ENCODE measurements at places on chromosomes 6 and 20.

- no peak for DNase-seq
Observed at GRCh38 chr20:50023116-50023805, 40.5 kb downstream of the SNAI1 start.

DNA sequence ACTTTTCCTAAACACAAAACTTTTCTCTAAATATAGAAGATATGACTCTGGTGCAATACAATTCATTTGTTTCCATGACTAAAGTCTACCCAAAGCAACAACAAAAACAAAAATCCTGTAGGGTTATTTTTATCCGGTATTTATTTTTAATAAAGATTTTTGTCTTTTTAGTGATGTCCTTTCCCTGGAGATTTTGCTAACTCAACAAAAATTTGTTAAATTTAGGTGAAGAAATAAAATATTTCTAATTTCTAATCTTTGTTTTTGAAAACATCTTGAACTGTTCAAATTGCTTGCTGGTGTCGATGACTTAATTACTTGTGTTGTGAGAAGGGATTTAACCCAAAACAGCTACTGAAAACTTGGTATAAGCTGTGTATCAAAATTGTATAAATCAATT is 741.8 kb downstream of the HDGFL1 start:
- no peak for DNase-seq

- DNase-seq: peak; percentile 72
Observed at GRCh38 chr6:57294862-57295445, 22.5 kb upstream of the PRIM2 start.

GRCh38 chr6:7559651-7560385 is 18.3 kb downstream of the DSP start:
- DNase-seq: peak; percentile 63

DNA sequence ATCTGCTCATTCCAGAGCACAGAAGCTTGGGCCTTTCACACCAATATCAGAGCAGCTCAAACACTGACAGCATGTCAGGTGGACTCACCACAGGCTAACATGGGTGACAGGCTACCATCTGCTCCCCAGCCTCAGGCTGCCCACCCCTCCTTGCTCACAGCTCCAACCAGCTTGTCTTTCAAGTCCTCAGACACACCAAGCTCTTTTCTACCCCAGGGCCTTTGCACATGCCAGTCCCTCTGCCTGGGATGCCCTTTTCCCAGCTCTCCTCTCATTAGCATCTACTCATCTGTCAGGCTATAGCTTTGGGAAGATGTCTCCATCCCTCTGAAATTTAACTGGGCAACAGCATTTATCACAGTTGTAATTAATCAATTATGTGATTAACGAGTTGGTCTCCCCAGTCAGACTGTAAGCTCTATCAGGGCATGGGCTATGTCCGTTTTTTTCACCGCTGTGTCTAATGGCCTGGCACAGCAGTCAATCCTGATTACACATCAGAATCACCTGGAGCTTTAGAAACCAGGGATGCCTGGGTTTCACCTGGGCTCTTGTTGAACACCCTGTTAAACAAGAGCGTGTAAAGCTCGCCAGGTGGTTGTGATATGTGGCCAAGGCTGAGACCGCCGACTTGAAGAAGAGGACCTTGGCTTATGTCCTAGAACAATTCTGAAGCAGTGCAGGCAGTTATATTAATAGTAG is 88.9 kb upstream of the MRPS10 start:
- no peak for DNase-seq

DNA sequence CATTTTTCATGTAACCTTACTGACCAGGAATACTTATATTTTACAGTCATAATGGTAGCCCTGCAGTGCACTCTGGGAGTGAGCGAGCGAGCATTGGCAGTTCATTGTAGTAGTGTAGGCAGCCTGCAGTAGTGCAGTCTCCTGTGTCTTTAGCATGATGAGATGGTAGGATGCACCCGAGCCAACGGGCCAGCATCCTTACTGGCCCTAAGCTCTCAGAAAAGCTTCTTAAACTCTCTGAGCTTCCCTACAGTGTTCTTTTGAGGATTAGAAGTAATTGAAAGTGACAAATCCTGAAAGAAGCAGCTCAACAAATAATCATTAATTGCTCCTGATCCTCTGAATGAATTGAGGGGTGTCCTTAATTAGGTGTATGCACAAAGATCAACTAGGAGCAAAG is 20.9 kb downstream of the SLC9A8 start:
- DNase-seq: no peak

GRCh38 chr20:21393166-21393565 is 4.2 kb downstream of the NKX2-4 start:
- DNase-seq: no peak

DNA sequence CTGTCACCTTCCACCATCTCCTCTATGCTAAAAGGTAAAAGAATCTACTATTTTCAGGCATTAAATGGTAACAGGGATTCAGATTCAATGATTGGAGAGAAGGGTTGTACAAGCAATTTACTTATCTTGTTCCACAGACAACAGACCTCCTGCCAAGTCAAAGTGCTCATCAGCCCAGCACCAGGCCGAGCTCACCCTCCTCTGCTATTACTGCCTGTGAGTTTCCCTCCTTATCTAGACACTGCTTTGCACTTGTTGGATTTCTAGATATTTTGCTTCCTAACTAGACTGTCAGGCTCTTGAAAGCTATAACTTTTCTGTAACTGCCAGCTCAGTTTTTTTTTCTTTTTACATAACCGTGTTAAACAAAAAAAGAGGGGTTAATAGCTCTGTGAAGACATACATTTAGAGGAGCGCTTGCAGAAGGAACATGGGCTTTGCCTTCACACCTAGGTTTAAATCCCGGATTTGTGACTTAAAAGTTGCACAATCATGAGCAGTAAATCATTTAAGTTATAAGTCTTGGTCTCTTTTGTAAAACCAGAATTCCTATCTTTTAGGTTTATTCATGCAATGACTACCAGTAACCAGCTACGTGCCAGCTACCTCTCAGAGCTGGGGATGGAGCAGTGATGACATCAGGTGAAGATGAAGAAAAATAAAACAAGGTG is 1.1 kb upstream of the FAM162B start:
- DNase-seq: no peak

GRCh38 chr6:25320459-25320858 is 41.3 kb downstream of the CARMIL1 start:
- peak; percentile 31 for DNase-seq

DNA sequence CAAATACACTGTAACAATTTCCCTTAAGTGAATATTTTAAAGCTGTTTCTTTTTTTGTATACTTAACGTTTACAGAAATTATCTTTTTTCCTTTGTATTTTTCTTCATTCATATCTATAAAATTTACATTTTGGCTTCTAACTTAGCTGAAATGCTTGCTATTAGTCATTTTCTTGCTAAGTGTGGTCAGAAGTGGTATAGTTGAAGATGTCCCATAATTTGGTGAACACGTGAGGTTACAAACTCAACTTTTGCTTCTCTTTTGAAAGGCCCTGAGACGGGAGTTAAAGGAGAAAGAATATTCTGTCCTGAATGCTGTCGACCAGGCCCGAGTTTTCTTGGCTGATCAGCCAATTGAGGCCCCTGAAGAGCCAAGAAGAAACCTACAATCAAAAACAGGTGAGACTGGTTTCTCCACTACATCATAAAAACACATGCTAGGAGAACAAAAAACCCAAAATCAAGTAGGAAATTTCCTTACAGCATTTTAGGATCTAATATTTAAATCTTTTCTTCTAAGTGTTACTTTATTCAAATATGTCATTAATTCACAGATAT is 445.0 kb downstream of the UTRN start:
- DNase-seq: no peak

GRCh38 chr6:38871741-38872568 is 156.8 kb downstream of the DNAH8 start:
- DNase-seq: peak; percentile 39

DNA sequence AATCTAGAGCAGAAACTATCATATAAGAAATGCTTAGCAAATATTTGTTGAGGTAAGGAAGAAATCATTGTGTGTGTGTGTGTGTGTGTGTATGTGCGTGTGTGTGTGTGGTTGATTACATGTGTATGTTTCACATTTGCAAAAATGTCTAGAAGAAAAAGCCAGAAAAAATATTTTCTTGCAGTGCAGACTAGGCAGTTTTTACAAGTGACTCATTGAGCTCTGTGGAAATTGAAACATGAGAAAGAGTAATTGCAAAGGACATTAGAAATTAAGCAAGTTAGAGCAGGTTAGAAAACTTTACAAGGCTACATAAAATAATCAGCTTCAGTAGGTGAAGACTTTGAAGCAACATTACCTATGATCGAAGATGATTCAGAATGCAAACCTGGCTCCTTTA is 669.0 kb upstream of the EYS start:
- DNase-seq: peak; percentile 3

GRCh38 chr6:63773200-63773599 is 137.6 kb downstream of the PHF3 start:
- no peak for DNase-seq

DNA sequence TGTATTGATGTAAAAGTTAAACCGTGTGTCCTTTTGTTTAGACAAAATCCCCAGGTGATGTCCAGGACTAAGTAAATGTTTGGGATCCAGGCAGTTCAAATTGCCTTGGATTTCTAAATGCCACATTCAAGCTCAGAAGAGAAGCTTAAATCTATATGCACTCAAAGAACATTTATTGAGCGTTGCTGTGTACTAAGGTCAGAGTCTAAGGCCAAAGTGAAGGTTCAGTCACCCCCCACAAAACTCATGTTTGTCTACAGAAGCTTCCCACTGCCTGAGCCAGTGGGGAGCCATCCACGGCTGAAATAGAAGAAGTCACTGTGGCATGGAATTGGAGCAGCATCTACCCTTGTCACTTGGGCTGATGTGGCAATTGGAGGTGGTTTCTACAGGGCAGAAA is 70.7 kb upstream of the INSM1 start:
- no peak for DNase-seq

DNA sequence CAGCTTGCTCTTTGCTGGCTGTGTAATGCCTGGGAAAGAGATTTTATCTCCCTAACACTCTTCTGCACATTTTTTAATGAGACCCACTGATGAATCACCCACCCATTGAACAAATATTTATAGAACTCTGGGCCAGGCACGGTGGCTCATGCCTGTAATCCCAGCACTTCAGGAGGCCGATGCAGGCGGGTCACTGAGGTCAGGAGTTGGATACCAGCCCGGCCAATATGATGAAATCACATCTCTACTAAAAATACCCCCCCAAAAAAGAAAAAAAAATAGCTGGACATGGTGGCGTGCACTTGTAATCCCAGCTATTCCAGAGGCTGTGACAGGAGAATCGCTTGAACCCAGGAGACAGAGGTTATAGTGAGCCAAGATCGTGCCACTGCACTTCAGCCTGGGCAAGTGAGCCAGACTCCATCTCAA is 82.1 kb upstream of the SIRPA start:
- peak; percentile 96 for DNase-seq

DNA sequence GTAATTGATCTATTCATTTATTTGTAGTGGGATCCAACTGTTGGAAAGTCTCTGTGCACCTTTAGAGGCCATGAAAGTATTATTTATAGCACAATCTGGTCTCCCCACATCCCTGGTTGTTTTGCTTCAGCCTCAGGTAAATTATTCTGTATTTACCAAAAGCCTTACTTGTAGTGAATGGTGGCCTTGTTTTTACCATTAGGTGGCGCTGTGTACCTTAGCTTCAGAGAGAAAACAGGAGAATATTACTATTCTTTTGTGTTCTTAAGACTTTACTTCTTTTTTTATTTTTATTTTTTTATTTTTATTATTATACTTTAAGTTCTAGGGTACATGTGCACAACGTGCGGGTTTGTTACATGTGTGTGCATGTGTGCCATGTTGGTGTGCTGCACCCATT is 23.7 kb downstream of the PEX7 start:
- peak; percentile 65 for DNase-seq

- no peak for DNase-seq
Observed at GRCh38 chr6:118897386-118897785, 3.4 kb downstream of the ASF1A start.

- no peak for DNase-seq
Observed at GRCh38 chr6:143937668-143937970, 70.4 kb downstream of the PLAGL1 start.

DNA sequence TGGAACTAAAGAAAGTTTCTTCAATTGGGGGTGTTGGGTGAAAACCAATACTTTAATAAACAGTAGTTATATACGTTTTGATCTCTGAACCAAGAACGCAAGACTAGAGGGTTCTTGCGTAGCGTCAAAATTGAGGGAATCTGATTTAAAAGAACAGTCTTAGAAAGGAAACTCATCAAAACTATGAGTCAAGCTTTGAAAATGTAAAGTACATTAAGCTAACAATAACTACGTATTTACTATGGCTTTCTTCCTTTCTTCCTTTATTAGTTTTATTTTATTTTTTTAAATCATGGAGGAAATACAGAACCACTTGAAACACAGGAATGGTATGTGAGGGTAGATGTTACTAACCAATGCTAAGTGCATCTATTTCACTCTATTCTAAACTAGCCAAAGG is 287.0 kb upstream of the RSPO3 start:
- DNase-seq: no peak

DNA sequence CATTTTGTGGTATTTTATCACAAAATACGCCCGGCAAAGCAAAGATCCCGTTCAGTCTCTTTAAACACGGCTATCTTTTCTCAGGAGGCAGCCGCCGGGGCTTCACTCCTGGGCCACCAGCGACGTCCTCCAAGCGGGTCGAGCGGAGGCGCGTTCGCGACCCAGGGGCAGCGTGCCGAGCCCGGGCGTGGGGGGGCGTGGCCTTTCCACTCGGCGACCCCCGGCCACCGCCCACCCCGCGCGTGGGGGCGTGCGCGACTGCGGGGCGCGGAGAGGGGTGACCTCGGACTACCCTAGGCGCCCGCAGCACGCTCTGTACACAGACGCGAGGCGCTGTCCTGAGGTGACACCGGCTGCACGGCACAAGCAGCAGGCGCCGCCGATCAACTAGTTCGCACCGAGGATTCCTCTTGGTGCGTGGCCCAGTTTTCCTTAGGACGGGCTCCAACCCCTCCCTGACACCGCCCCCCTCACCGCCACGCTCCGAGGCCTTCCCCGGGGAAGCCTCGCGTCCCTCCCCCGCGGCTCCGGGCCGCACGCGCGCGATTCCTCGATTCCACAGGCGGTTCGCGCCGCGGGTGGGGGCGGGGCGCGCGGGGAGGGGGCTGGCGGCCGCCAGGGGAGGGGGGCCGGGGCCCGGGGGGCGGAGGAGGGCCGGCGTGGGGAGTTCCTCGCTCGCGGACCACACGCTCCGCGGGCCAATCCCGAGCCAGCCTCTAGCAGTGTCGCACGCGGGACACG is 1.1 kb upstream of the JARID2 start:
- peak; percentile 82 for DNase-seq

DNA sequence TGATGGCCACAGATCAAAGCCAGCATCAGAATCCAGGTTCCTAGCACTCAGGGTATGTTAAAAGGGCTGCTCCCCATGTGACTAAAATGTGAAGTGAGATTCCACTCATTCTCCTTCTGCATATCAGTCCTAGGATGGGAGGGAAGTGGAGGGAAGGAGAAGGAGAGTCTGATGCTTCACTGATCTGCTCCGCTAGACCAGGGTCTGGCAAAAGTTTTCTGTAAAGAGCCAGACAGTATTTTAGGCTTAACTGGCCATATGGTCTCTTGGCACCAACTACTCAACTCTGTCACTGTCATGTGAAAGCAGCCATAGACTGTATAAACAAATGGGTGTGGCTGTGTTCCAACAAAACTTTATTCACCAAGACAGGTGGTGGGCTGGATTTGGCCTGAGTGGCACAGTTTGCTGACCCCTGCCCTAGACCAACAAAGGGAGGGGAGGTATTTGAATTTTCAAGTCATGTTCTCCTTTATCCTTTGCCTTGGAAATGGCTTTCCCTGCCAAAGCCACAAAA is 22.6 kb downstream of the GHRH start:
- DNase-seq: peak; percentile 28

GRCh38 chr20:358891-359555 is 12.1 kb downstream of the NRSN2 start:
- DNase-seq: peak; percentile 71

Measured in AG10803 (cell line).